Aorta (tissue), 5 donors: ENCODE measurements at places on chromosomes 1 and 21. TPM values are rescaled to one million over a fixed set of nuclear protein-coding genes. Genes with fewer than 3 reads are reported as not detected.

GRCh38 chr21:35517865-35518264 is 468.8 kb upstream of the RUNX1 start:
- DNase-seq, result no peak

- no peak for DNase-seq
These were observed 37.0 kb upstream of the RXRG start for GRCh38 chr1:165481820-165482532.

The ANXA9 gene
- polyA plus RNA-seq, result not detected

The LYPD8 gene
- 4.8 TPM for polyA plus RNA-seq

- DNase-seq, result no peak
These were observed 7.5 kb downstream of the MIER1 start for GRCh38 chr1:66932291-66932690.

The AK4 gene
- polyA plus RNA-seq, result 5.2 TPM

DNA sequence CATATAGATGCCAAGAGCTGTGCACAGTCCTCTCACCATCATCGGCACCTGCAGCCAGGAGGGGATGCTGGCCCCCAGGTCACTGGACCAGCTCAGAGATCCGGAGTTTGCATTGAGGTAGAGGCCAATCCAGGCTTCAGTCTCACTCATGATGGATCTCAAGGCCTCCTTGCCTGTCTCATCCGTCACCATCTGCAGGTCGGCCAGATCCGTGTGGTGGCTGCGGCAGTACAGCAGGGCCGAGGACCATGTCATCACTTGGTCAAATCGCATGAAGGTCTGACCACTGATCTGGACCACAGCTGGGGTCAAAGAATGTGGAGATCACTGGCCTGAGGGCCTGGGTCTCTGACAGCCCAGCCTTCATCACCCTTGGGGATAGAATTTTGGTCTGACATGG is 6.6 kb downstream of the CLEC20A start:
- no peak for DNase-seq

DNA sequence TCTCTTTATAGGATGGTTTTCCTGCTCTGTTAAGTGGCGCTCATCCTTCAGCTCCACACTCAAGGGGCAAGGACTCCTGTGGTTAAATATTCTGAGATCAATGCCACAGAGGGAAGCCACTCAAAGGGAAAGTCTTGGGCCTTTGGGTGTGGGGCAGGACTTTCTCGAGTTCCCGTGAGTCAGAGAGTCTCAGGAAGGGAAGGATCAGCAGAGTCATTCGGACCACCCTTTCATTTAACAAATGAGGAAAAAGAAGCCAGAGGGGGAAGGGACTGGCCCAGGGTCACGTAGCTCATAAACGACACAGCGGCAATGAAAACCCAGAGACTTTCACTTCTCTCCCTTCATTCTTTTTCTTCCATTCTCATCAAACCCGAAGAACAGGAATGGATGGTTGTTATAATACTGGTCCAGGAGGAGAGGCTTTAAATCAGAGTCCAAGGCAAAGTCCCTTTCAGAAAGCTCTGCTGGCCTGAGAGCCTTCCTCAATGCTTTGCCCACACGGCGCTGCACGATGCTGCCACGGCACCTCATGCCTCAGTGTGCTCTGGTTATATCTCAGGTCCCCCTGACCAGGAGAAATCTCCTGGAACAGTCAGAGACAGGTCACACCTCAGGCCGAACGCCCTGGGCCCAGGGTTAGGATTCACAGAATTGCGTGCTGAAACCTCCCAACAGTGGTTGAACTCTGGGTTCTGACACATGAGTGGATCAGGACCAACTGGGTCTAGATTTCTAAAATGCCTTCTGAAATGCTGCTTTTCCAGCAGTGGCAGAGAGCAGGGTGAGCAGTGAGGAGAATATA is 65.3 kb downstream of the TENT5C start:
- no peak for DNase-seq

GRCh38 chr1:29504196-29504595 is 267.9 kb downstream of the PTPRU start:
- no peak for DNase-seq

DNA sequence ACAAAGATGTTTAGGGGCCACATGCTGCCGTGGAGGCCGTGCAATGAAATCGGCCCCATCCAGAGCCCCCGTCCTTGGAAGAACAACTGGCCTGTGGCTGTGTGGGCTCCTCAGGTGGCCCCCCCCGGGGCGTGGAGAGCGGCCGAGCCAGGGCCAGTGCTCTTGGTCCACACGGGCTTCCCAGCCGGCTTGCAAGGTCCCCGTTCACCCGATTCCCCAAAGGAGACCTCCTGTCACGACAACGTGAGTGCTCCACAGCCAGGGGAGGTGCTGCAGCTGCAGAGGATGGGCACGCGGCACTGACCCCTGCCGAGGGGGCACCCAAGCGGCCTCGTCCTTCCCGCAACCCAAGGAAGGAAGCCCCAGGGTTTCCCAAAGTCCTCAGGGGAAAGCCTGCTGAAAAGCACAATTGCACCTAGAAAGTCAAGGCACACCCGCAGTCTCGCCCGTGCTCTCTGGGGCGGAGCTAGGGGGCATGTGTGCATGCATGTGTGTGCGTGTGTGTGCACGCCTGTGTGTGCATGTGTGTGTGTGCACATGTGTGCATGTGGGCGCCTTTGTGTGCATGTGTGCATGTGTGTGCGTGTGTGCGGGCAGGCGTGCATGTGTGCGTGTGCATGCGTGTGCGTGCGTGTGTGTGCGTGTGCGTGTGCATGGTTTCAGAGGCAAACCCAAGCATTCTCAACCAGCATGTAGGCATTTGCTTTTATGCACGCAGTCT is 48.2 kb downstream of the SLX9 start:
- DNase-seq, result peak; percentile 70

DNA sequence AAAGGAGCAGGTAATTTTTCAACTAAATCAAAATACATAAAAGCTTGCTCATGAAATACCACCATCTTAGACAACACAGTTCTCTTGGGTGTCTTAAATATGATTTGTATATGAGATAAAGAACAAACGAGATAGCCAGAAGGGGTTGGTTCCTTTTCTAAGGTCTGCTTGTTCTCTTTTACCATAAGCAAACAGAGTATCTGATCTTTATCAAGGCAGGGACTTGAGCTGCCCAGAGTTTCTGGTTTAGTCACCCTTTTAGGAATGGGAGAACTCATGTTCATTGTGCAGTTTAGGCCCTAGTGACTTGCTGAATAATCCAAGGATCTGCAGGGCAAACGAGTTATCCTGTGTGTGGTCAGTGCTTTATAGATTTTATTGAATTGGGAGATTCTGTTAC is 3.0 kb upstream of the SUCO start:
- no peak for DNase-seq

DNA sequence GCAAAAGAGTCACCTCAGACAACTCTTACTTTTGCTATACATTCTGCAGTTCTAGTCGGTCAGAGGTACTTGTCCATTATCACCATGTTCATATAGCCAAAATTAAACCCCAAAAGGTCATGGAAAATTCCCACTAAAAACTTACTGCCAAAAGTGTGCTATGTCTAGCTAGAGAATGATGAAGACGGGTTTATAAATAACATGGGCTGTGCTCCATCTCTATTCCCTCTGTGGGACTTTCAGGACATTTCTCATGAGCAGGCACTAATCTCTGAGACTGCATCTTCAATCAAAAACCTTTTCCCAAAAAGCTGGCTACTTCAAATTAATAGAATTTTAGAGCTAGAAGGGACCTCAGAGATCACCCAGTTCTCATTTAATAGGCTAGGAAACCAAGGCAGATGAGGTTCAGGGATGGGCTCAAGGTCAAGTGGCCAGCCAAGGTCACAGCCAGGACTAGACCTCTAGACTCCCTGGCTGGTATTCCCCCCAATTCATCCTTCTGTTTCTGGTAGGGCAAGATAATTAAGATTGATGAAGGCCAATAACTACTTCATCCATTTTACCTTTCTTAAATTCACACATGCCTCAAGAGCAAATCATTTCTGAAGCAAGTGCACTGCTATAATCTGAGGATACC is 21.0 kb upstream of the MOB3C start:
- no peak for DNase-seq

GRCh38 chr1:20589331-20590278 is 708 bp downstream of the CDA start:
- peak; percentile 73 for DNase-seq

GRCh38 chr1:184624051-184624450 is 130.6 kb downstream of the EDEM3 start:
- DNase-seq, result no peak

The CSMD2 gene
- polyA plus RNA-seq, result 0.25 TPM

The KCTD3 gene
- polyA plus RNA-seq, result 29.4 TPM
